Kidney (tissue), 22 donors: ENCODE measurements at places on chromosomes 7 and 10. TPM values are rescaled to one million over a fixed set of nuclear protein-coding genes. Genes with fewer than 3 reads are reported as not detected.
A peak's percentile ranks its signal among the peaks of the same experiment; 100 is the strongest.

PRTFDC1 gene
- total RNA-seq = 3.8 TPM

ADAM12 gene
- total RNA-seq = 3.3 TPM

UPK3B gene
- total RNA-seq = 1.9 TPM

OR2A5 gene
- total RNA-seq = not detected

DCLRE1C gene
- 17.0 TPM for total RNA-seq

IQUB gene
- total RNA-seq = 6.9 TPM

IDI1 gene
- 27.5 TPM for total RNA-seq

OR9A2 gene
- not detected for total RNA-seq

GHRHR gene
- not detected for total RNA-seq

NDUFA5 gene
- total RNA-seq = 115 TPM

SPDYE6 gene
- total RNA-seq = not detected

- DNase-seq = no peak
Measured at GRCh38 chr7:22223807-22224206, 133.1 kb downstream of the RAPGEF5 start.

DNA sequence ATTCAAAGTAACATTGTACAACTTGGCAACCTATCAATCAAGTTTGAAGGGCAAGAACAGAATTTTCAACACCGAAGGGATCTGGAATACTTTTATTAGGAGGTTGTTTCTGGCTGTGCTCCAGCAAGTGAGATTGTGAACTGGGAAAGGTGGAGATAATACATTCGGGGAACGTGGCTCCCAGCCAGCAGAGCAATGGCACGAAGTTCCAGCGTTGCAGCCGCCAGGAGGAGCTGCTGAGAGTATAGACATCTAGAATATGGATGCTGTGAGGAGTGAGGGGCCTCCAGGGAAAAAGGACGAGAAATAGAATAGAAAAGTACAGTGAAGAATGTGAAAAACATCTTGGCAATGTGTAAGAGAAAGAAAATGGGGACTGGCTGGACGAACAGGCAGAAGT is 69.5 kb downstream of the TCERG1L start:
- DNase-seq = no peak

DNA sequence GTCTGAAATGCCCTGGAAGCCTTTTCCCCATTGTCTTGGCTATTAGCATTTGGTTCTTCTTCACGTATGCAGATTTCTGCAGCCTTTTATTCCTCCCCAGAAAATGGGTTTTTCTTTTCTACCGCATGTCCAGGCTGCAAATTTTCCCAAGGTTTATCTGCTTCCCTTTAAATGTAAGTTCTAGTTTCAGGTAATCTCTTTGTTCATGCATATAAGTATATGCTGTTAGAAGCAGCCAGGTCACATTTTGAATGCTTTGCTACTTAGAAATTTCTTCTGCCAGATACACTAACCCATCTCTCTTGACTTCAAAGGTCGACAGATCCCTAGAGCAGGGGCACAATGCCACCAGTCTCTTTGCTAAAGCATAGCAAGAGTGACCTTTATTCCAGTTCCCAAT is 12.3 kb downstream of the THAP5 start:
- DNase-seq = no peak

GRCh38 chr10:93028883-93029282 is 31.7 kb upstream of the CYP26C1 start:
- DNase-seq = no peak

- DNase-seq = no peak
Measured at GRCh38 chr10:57905861-57906260, 361.8 kb downstream of the IPMK start.

- DNase-seq = no peak
Measured at GRCh38 chr10:108591417-108591816, 1331.9 kb downstream of the XPNPEP1 start.

DNA sequence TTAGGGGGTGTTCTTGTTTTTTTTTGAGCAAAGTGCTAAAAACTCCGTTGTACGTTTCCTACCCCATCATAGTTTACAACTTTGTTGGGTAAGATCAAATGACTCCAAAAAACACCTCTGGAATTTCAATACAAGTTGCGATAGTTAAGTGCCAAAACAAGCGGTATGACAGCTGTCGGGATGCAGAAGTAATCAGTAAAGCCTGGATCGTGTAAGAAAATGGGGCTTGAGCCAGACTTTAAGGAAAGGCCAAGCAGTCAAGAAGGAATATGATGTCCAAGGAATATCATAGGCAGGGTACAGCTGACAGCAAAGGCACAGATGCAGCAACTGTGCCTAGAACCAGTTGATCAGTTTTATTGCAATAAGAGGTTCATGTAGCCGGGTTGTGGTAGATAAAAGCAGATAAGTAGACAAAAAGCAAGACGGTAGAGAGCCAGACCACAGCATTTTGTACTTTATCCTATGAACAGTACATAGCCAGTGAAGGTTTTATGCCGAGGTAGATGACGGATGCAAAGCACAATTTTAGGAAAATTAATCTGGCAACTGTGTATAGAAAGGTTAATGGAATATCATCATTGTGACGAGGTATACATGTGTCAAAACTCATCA is 45.5 kb downstream of the UBE2H start:
- DNase-seq = no peak

- no peak for DNase-seq
Measured at GRCh38 chr7:134365341-134366054, 48.8 kb upstream of the SLC35B4 start.

GRCh38 chr10:56349611-56350010 is 11.4 kb downstream of the ZWINT start:
- DNase-seq = no peak

DNA sequence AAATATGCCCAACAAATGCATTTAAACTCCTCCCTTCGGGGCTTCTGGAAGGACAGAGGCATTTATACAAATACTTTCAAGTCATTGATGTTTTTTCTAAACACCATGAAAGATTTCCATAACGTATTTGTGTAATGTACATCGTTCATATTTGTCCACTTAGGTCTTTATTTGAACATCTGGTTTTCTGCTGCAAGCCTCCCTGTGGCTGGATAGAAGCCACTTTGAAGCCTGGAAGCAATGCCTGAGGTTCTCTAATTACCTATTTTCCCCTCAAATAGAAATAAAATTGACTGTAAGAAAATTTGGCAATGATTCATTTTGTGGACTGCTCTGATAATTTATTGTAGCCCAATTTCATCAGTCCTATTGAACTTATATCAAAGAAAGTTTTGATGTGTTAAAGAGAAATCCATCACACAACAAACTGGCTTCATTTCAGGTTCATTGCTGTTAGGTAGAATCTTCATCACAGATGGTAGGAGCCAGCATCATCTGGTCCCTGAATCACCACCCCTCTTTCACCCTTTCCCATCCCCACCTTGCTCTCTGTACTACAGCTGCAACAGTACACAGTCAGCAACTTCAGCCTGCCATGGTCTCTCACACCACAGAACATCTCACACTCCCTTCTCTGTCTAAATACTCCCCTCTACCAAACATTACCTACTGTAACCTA is 186.0 kb upstream of the MGMT start:
- DNase-seq = no peak

DNA sequence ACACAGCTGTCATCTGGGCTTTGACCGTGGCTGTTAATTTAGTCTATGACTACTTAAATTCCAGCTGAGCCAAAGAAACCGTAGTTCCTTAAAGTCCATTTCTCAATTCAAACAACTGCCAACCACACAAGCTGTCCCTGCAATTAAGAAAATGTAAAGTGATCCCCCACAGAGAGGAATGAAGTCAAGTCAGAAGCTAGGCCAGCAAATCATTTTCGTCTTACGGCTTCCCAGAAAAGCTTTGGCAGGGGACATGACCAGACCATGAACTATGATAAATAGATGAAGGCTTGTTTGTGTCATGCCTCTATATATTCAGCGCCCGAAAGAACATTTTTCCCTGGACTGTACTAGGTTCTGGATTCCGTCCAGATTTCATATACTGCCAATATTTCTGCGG is 54.6 kb downstream of the HACD1 start:
- DNase-seq = no peak

DNA sequence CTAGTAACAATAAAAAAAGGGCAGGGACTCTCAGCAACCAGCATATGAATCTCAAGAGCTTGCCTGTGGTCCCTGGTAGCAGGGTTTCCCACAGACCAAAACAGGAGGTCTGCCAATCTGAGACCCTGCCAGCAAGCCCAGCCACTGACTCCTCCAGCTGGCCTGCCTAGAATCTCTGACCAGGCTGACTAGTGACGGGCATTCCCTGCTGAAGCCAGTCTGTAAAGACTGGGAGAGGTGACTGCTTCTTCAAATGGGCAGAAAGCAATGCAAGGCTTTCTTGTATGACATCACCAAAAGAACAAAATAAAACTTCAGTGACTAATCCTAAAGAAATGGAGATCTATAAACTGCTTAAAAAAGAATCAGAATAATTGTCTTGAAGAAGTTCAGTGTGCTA is 249.4 kb downstream of the TCF7L2 start:
- no peak for DNase-seq

DNA sequence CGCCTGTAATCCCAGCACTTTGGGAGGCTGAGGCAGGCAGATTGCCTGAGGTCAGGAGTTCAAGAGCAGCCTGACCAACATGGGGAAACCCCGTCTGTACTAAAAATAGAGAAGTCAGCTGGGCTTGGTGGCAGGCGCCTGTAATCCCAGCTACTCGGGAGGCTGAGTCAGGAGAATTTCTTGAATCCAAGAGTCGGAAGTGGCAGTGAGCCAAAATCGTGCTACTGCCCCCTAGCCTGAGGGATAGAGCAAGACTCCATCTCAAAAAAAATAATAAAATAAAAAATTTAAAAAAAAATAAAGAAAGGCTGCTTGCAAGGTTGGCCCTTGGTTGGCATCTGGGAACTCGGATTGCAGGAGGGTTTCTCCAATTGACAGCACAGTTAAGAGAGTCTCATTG is 221.6 kb downstream of the DGKI start:
- DNase-seq = no peak

- no peak for DNase-seq
Measured at GRCh38 chr10:1010703-1011102, 15.0 kb downstream of the IDI2 start.

GRCh38 chr10:122263971-122264370 is 7.1 kb upstream of the BTBD16 start:
- no peak for DNase-seq

DNA sequence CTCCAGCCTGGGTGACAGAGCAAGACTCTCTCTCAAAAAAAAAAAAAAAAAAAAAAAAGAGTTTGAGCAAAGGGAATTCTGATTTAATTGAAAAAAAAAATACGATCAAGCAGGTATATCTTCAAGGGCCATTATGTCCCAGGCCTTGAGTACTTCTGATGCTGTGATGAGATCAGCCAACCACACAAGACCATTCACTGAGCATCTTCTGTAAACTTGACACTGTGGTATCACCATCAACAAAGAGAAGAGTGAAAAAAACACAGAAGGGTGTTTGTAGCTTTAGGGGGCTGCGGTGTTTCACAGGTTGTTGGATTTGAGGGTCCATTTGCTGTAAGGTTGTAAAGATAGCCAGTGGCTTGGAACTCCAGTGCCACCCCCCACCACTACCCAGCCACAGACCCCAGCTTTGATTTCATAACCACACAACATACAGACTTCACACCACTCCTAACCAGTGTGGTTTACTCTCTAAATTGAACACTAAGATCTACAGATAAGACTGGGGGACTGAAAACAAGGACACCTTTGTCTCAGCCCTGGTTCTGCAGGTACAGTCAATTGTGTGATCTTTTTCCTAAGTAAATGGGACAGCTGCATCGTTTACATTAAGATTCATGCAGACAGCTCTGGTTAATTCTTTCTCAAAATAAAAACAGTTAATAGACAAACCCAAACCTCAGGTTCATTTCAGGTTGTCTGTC is 66.4 kb downstream of the CDC123 start:
- no peak for DNase-seq

- DNase-seq = no peak
Measured at GRCh38 chr10:110353244-110354119, 48.8 kb upstream of the SMNDC1 start.

DNA sequence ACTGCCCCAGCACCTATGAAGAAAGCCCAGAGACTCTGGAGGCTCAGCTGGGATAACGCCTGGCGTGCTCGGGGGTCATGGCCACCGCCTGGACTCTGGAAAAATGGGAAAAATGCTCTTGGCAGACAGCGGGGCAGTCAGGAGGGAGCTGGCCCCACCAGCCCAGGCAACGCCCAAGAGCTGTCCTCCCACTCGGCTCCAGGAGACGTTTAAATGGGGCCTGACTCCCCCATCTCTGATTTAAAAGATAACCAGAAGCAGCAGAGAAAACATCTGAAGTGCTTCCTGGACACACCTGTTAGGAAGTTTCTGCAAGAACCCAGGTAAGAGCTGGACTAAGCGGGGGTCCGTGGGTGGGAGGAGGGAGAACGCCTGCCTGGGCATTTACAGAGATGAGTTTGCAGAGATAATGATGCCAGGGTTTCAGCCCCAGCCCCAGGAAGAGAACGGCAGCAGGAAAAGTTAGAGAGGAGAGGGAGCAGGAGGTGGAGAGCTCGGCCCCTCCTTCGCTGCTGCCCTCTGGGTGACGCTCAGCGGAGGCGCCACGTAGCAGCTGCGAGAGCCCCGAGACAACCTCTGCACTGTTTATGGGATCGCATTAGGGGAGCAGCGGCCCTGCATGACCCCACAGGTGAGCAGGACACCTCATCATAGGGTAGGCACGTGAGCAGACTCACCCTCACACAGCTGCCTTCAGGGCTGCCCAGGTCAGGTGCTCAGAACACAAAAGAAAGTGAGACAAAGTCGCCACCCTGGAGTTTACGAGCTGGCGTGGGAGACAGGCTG is 83.5 kb upstream of the INSIG1 start:
- peak; percentile 75 for DNase-seq

- no peak for DNase-seq
Measured at GRCh38 chr10:30124704-30125103, 65.3 kb upstream of the JCAD start.

GRCh38 chr10:35375091-35375765 is 38.9 kb downstream of the CCNY start:
- no peak for DNase-seq

DNA sequence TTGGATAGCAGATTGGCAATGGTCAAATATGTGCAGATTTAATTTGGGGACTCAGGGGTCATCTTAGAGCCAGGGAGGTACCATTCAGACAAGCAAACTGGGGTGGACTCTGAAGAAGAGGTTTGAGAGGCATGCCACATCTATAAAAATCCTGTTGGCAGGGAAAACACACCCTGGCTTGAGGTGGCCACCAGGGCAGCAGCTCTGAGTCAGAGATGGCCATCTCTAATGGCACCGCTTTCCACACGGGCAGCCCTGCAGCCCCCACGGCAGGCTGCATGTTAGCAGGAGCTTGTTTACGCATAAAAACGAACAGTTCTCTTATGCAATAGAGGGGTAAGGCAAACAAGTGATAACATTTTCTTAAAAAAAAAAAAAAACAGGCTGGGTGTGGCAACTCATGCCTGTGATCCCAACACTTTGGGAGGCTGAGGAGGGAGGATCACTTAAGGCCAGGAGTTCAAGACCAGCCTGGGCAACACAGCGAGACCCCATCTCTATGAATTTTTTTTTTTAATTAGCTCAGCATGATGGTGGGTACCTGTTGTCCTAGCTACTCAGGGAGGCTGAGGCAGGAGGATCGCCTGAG is 14.9 kb downstream of the DLG5 start:
- no peak for DNase-seq

DNA sequence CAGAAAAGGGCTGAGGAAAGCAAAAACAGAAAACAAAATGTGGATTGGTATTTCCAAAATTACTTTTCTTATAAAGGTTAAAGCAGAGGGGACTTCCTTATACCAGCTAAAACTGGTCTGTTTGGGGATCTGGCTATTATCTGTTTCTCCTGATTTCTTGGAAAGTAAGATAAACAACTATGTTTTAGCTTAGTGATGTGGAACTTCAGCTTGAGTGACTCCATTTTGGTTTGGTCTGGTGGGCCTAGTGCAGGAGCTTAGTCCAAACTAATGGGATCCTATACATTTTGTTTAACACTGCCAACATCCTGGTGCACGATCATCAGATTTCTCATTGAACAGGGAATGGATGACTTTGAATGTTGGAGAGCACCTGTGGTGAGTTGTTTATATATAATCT is 283.5 kb downstream of the ADK start:
- DNase-seq = no peak
